Stimulated activated naive CD8-positive, alpha-beta T cell treated with anti-CD3 and anti-CD28 coated beads, Interleukin-15, Interleukin-2, amounts not matched to agents 100 U/mL and 50 U/mL, for 24 hours (primary cell): ENCODE measurements at places on chromosomes 1 and 21.
A peak's percentile ranks its signal among the peaks of the same experiment; 100 is the strongest.

- DNase-seq: peak; percentile 81
These were observed at the start of gene NBL1 for GRCh38 chr1:19643602-19644394. Gene NBL1, plus strand, starts transcription at chr1:19644311. Its CDS starts 10,720 bp downstream, at chr1:19655031.

DNA sequence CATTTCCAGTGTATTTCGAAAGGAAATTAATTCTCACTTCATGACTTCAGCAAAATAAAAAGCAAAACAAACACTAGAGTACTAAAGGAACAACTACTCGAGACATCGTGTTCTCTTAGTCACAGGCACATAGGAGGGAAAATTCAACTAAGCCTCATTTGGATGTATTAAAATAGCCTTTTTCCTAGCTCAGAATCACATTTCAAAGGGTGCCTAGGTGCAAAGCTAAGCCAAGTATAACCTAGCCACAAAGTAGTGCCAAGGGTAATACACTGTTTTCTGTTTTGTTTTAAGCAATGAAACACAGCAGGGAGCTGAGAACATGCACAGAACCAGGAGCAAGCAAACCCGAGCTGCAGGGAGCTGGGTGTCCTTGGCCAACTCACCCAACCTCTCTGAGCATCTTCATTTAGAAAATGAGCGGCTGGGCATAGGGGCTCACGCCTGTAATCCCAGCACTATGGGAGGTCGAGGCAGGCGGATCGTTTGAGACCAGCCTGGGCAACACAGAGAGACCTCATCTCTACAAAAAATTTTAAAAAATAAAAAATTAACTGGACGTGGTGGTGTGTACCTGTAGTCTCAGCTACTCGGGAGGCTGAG is 26.6 kb upstream of the ACBD6 start:
- DNase-seq: no peak

GRCh38 chr1:211643324-211644212 is 31.9 kb downstream of the NEK2 start:
- DNase-seq: no peak

DNA sequence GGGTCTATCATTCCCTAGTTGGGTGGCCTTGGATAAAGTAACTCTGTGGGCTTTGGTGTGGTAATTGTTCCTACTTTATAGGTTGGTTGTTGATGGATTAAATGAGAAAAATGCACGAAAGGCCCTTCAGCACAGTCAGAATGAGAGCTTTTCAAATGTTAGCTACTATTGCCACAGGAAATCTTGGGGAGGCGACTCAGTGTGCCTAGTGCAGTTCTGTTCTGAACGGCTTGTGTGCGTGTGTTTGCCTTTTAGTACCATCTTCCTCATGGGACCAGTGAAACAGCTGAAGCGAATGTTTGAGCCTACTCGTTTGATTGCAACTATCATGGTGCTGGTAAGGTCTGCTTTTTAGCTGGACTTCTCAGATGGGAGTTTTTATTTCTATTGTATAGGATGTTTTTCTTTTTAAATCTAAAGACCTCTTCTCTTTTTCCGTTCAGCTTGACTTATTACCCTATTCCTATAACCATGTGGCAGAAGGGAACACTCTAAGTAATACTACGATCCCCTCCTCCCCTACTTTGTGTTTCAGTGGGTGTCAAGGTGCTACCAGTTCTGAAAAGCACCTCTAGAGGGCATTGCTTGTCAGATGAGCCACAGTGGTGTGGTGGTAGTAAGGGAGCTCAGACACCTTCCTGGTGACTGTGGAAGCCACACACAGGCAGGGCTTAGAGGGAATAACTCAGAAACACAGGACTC is 9.2 kb downstream of the SFT2D2 start:
- peak; percentile 30 for DNase-seq

DNA sequence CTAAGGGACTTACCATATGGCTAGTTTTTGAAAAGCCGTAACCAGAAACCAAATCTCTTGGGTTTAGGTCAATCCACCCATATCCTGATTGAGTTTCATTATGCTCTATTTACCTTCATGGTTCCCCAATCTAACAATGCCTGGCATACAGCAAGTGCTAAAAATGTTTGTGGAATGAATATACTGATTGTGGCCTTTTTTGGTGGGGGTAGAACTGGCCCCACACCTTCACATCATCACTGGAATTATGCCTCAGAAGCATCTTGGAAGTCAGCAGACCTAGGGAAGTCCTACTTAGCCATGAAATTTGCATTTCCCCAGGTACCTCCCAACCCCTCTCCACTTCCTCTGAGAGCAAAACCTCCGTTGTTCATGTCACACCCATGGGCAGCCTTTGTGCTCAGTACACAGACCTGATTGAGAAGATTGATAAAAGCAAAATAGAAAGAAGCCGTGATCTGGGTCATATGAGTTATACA is 17.8 kb upstream of the SLAMF1 start:
- no peak for DNase-seq

- DNase-seq: no peak
These were observed 44.5 kb upstream of the BMP8B start for GRCh38 chr1:39833121-39833520.

DNA sequence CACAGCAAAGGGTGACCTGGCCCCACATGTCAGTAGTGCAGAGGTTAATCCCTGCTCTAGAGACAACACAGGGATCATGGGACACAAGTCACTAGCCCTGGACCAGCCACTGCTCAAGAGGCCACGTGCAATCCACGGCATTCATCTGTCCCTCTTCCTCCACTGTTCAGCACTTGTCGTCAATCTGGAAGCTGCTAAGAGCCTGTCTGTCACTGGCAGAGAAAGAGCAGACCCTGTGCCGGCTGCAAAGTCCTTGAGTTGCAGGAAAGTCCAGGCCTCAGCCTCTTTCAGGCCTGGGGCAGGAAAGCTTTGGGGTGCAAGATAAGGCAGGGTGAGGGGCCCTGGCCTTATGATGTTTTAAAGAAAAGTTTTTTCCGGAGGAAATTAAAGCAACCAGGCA is 16.7 kb downstream of the CELA2B start:
- no peak for DNase-seq

DNA sequence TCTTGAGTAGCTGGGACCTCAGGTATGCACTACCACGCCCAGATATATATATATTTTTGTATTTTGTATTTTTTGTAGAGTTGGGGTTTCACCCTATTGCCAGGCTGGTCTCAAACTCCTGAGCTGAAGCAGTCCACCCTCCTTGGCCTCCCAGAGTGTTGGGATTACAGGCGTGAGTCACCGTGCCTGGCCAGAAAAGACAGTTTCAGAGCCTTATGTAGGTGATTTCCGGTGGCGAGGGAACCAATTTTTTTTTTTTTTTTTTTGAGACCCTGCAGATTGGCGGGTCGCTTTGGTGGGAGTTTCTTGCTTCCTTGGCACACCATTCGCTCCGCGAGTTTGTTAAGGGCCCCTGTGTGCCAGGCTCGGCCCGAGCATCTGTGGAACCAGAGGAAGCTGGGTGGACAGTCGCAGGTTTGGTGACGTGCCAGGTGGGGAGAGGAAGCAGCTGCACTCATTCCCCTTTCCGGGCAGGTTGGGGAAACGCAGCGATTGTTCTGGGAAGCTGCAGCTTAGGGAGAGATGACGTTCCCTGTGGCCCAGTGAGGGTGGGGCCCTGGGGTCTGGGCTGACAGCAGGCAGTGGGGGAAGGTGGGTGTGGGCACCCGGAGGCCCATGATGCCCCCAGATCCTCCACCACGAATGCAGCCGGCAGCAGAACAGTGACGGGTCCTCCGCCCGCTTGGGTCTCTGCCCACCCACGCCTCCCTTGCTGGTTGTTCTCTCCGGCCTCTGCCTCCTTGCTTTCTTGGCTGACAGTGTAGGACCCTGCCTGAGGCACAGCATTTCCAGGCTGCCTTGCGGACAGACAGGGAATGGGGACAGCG is 25.1 kb downstream of the SPSB1 start:
- peak; percentile 14 for DNase-seq
